Activated CD4-positive, CD25-positive, alpha-beta regulatory T cell treated with anti-CD3 and anti-CD28 coated beads, Interleukin-2, amount 50 U/mL, for 24 hours (primary cell): ENCODE measurements at places on chromosomes 5 and 9.

- no peak for ATAC-seq
These were observed 747.2 kb upstream of the ACO1 start for GRCh38 chr9:31637265-31637664.

DNA sequence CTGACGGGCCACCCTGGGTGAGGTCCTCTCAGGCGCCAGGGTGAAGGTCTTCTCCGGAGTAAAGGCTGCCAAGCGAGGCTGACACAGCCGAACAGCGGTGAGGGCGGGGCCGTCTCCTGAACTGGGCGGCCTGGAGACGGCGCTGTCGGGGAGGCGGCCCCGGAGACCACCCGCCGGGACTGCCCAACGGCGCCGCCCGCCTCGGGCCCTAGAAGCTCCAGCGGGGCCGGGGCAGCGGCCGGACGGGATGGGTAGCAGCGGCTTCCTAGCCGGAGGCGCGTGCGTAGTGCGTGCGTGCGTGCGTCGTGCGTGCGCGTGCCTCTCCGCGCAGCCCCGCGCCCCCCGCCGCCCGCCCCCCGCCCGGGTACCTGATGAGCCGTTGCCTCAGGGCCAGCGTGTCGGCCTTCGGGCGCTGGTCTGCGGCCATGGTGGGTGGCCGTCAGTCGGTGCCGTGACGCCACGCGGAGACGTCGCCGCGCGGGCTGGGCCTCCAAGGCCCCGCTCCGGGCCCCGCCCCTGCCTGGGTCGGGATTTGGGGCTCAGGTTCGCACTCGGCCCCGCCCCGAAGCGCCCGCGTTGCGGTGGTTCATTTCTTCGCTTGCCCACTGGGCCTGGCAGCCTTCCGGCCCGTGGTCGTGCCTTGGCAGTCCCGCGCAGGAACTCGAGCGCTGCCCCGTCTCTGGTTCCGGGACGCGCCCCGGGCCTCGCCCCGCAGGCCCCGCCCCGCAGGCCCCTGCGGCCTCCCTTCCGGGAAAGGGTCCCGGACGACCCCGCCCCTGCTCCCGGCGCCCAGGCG, at the start of gene PHYKPL:
Gene PHYKPL (minus strand): TSS at position 679 of the 796 bp plus-strand sequence. CDS start 252 bp downstream, at position 427.
- ATAC-seq, result peak; percentile 75

DNA sequence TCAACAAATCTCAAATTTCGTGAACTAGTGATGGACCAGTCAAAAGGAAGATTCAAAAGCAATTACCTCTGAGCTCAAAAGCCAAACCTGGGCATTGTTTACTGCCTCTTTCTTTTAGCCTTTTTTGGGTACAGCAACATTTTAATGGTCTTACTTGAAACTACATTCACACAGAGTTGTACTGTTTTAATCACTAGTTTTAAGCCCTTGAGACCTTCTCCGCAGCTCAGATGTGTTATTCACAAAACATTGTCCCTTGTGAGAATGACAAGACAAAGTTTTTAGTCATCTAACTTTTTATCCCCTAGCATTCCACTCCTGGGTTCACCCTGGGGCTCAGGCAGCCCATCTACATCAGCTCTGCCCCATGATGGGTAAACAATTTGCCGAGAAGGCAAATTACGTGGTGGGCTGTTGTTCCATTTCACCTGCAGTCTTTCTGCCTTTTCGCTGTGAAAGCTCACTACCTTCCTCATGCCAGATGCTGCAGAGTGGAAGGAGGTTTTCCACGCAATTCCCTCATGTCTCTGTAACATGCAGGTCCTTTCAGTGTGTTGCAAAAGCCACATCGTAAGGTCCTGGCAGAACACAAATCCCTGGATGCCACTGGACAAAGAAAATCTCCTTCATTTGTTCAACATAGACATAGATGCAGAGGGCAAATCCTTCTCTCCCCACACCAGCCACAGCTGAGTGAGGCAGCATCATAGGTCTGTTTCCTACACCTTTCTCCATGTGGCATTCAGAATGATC, 175.7 kb downstream of the EBF1 start:
- ATAC-seq, result no peak

DNA sequence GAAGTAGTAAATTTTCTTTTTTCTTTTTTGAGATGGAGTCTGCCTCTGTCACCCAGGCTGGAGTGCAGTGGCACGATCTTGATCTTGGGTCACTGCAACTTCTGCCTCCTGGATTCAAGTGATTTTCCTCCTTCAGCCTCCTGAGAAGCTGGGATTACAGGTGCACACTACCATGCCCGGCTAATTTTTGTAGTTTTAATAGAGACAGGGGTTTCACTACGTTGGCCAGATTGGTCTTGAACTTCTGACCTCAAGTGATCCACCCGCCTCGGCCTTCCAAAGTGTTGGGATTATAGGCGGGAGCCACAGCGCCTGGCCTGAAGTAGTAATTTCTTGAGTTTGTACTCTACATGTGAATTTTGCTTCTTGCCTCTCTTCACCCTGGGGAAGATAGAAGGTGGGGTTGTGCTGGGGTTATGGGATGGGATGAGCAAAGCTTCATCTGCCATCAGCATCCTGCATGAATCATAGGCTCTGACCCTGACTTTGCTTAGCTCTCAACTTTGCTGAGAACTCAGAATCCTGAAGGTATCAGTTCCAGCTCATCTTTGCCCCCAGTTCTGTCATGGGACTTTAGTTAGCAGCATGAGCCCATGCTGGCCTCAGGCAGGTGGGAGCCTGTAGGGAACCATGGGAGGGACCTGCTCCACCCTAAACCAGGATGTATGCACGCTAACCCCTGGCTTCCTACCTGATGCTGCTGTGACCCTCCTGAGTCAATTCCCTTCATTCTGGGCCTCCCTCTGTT, 9.3 kb upstream of the CCL21 start:
- ATAC-seq, result no peak

GRCh38 chr5:67963789-67964519, 251.6 kb upstream of the PIK3R1 start:
- ATAC-seq, result no peak

- peak; percentile 64 for ATAC-seq
These were observed 49.4 kb downstream of the MEF2C start for GRCh38 chr5:88833371-88834130.

DNA sequence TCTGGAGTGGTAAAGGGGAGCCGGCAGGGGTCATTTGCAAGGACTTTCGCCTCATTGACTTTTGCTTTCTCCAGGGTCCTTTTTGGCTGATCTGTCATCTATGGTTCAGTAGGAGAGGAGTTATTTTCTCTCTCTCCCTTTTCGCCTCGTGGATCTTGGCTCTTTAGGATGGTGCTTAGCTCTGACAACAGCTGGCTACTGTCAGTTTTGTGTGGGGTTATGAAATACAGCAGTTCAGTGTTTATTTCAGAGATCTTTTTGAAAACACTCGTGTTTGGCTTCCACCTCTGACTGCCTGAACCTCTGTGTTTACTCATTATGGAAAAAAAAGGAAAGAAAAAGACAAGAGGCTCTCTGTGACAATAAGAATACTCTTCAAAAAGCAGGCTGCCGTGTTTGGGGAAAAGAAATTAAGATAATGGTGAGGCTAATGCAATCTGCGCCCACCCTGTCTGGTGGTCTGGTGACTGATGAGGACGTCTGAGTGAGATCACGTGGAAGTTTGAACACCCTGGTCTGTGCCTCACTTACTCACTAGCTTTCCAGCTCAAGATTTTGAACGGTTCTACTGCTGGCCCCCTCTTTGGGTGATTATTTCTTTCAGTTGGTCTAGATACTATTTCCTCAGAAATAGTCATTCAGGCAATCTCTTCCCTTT, 567.7 kb downstream of the CAAP1 start:
- ATAC-seq, result no peak

GRCh38 chr5:130074820-130075219, 170.6 kb downstream of the CHSY3 start:
- ATAC-seq, result no peak

DNA sequence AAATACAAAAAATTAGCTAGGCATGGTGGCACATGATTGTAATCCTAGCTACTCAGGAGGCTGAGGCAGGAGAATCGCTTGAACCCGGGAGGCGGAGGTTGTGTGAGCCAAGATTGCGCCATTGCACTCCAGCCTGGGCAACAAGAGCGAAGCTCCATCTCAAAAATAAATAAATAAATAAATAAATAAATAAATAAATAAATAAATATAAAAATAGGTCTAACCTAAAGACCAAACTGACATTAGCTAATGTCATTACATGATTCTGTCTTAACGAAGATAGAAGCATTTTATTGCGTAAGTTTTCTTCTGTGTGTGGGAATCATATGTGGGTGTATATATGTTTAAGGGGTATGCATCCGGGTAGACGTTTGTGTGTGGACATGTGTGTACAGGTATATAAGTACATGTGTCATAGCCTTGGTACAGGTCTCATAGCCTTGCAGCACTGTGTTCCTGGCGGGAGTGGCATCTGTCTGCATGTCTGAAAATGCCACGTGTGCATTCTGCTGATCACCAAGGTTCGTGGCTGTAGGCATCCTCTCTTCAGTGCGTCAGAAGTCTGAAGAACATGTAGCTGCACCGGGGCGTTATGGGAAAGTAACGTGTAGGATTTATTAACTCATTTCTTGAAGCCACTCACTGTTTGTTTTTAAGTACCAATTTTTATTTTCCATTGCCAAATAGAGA, 298.1 kb downstream of the NR3C1 start:
- ATAC-seq, result no peak

- ATAC-seq, result no peak
These were observed 536.9 kb upstream of the WWC1 start for GRCh38 chr5:167754501-167755021.

GRCh38 chr9:99087462-99087861, 17.5 kb upstream of the TGFBR1 start:
- no peak for ATAC-seq

DNA sequence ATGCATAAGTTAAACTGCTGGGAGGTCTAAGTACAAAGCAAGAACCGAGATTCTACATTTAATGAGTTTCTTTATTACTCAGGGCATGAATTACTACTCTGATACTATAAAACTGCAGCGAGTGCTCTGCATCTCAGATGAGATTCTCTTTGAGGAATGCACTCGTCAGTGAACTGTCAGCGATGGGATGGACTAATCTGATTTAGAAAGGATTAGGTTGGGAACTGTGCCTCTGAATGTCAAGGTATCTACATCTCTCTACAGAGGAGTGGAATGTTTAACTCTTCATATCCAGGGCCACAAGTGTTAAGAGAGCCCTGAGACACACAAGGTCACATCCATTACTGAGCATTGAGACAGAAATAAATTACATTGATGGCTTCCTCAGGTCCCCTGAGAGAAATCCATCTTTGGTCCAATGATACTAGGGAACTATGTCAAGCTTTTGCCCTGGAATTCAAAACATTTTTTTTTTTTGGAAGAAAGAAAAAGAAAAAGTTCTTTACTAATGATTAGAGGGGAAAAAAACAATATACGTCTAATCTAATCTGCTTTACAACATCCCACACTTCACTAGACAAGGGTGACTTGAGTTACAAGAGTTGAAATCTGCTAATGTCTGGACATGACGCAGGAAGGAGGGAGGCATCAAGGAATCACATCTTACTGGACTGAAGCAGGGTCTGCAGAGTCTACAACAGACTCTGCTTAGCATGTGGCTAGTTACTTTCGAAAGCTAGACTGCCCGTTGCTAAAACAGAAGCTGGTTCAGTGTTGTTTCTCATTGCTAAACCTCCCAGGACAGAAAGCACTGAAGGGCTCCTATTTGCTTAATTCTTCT, 270.0 kb upstream of the TLE4 start:
- no peak for ATAC-seq

DNA sequence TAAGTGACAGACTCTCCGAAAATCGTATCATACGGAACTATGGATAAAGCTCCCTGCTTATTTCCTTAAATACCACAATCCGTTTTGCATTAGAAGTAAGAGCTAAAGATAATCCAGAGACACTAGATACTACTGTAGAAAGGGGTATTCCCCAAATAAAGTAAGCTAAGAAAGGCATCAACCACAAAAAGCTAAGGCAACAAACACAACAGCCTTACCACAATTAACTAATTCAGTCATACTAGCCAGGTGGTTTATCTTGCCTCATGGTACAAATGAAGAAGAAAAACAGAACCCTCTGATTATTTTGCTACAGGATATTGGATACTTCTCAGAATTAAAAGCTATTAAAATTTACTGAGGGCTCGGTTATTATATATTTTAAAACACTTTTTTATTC, 14.1 kb downstream of the ERP44 start:
- peak; percentile 62 for ATAC-seq

DNA sequence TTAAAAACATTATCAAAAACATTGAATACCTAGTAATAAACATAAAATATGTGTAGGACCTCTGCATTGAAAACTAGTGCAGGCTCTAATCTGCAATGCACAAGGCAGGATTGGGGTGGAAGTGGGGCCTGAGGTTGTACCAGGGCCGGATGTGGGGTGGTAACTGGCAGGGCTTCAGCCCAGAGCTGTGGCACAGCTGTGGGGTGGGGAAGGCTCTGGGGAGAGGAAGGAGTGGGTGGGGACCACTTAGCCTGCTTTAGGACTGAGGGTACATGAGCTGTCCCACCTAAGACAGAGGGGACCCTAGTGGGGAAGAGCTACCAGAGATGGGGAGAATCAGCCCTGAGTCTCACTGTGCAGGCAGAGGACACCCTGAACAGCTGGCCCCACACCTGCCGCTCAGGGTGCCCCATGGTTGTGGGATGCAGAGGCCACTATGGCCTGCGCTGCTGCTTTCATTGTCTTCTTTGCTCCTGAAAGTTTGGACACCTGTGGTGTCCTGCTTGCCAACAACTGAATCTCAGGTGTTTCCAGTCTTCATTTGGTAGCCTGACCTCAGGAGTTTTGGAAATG, 311.4 kb downstream of the TLE4 start:
- ATAC-seq, result peak; percentile 70

DNA sequence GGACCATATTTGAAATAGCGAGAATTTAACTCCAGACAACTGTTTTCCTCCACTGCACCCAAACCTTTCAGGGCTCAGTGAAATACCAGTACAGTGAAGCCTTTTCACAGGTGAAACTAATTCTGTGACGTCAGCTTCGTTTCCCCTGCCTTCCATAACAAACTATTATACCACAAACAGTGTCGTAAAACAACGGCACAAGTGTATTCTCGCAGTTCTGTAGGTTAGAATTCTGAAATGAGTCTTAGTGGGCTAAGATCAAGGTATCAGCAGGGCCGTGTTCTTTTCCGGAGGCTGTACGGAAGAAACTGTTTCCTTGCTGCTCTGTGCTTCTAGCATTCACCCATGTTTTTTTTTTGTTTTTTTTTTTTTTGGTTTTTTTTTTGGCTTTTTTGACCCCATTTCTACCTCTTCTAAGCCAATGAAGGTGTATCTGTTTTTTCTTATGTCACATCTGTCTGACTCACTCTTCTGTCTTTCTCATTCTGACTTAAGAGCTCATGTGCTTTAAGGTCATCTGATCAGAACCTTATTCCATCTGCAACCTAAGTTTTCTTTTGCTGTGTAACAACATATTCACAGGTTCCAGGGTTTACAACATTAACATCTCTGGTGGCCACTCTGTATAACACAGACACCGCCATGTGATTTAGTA, 20.1 kb downstream of the ISOC1 start:
- peak; percentile 72 for ATAC-seq
